Activated naive CD8-positive, alpha-beta T cell treated with anti-CD3 and anti-CD28 coated beads, Interleukin-2, amount 50 U/mL, for 16 hours (primary cell): ENCODE measurements at places on chromosomes 7 and 10.

DNA sequence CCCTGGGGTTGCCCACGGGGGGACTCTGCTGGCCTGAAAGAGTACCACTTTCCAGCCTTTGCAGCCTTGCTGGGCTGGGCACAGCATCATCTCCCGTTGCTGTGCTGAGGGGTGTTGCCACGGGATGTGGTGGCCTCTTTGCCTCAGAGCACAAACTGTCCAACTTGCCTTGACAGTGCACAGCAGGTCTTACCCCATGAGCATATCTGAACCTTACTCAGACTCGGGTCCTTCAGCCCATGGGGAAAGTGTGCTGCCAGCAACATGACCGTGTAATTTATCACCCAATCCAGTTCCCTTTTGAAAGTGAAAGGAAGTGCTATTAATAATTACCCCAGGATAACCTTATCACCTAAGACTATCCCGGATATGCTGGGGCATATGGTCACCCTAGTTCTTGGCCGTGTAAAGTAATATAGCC is 46.8 kb downstream of the TBXAS1 start:
- no peak for DNase-seq

DNA sequence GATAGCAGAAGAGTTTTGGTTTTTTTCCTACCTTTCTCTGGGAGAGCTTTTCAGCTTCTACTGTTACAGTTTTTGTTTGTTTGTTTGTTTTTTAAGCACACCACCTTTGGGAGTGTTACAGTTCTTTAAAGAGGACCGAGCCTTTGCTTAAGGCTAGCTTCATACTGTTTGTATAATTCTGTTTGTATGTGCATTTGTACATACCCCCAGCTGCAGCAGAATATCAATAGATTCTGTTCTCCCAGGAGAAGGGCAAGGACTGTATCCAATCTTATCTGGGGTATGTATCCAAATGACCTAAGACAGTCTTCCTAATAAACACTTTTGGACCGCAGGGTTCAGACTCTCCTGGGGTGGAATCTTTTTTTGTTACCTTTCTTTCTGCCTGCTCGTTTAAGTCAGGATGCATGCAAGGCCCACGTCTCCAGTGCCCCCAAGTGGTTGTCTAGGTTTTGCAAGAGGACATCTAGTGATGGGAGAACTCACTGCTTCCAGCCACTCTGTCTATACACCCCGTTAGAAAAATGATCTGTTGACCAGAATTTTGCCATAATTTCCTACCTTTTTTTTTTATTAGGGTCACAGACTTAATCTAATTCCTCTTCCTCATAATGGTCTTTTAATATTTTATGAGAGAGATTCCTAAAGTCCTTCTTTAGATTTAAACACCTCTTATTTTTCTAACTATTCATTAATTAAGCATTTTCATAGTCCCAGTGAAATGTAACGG is 23.9 kb downstream of the NRF1 start:
- peak; percentile 43 for DNase-seq

- DNase-seq, result no peak
Measured at GRCh38 chr10:48884179-48885045, 55.2 kb downstream of the LRRC18 start.

GRCh38 chr10:86632951-86633350 is 21.4 kb upstream of the OPN4 start:
- no peak for DNase-seq

GRCh38 chr10:103696411-103697145 is 158.8 kb downstream of the SH3PXD2A start:
- peak; percentile 27 for DNase-seq

GRCh38 chr10:128058106-128058749 is 68.0 kb downstream of the MKI67 start:
- no peak for DNase-seq

GRCh38 chr10:46540412-46541016 is 15.9 kb downstream of the GPRIN2 start:
- DNase-seq, result no peak

DNA sequence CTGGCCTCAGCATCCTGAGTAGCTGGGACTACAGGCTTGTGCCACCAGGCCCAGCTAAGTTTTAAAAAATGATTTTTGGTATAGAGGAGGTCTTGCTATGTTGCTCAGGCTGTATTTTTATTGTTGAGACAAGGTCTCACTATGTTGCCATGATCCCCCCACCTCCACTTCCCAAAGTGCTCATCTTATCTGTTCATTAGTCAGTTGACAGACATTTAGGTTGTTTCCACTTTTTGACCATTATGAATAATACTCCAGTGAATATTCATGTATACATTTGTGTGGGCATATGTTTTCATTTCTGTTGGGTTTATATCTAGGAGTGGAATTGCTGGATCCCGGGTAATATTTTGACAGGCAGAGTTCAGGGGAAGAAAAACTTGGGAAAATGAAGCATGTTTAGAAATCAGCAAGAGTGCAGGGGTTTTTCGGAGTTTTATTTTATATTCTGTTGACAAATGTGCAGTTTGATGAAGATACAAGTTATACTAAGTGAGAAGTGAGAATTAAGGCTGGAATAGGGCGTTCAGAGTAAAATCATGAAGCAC is 2.7 kb upstream of the SCD start:
- DNase-seq, result no peak

DNA sequence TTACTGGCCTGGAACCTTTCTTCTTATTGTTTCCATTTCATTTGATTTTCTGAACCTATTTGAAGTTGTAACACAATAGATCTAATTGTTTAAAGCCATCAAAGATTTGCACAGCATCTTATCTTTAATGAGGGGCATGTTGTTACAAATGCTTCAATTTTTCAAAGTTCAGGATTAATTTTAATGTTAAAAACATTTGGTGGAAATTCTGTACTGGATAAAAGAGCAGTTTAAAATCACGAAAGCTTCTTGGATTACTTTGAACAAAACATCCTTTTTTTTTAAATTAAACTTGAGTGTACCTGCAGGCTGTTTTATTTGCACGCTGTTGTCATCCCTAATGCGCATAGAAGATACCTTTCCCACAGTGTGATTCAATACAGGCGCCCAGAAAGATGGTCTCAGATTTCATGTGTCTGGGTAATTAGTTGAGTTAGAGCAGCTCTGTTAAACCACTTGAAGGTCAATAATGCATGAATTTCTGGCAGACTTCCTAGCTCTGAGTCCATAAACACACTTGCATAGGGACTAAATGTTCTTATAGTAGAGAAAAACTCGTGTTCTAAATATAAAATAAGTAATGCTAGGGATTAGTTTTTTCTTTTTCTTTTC is 29.3 kb upstream of the DDX50 start:
- DNase-seq, result no peak

GRCh38 chr10:3008518-3009195 is 58.7 kb upstream of the PFKP start:
- no peak for DNase-seq

- peak; percentile 72 for DNase-seq
Measured at GRCh38 chr10:101141616-101142532, 10.8 kb downstream of the TLX1 start.

GRCh38 chr7:47346377-47346914 is 235.5 kb downstream of the TNS3 start:
- DNase-seq, result no peak

DNA sequence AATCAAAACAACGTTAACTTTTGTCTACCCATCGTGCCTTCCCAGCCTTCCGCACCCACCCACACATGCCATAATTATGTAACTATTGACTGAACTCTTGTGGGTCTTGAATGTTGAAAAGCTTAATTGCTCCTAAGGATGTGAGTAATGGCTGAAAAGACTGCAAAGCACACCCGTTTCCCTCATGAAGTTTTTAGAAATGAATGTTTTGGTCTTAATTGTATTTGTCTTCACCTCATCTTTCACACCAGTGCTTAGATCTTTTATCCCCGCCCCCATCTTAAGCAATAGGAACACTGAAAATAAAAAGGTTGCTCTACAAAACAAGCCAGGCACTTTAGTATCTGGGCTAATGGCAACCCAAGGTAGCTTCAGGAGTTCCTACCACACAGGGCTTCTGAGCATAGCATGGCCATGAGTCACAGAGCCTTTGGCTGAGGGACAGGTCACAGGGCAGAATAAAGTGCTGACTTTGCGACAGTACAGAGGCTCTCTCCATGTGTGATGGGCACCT is 690.5 kb downstream of the PARD3 start:
- no peak for DNase-seq

DNA sequence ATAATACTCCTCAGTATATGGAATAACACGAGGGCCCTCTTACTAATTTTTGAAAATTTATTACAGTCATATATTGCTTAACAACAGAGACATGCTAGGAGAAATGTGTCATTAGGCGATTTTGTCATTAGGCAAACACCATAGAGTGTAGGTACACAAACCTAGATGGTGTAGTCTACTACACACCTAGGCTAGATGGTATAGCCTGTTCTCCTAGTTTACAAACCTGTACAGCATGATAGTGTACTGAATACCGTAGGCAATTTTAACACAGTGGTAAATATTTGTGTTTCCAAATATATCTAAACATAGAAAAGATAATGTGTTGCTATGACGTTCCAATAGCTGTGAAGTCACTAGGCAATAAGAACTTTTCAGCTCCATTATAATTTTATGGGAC is 12.8 kb downstream of the OR2F1 start:
- no peak for DNase-seq

DNA sequence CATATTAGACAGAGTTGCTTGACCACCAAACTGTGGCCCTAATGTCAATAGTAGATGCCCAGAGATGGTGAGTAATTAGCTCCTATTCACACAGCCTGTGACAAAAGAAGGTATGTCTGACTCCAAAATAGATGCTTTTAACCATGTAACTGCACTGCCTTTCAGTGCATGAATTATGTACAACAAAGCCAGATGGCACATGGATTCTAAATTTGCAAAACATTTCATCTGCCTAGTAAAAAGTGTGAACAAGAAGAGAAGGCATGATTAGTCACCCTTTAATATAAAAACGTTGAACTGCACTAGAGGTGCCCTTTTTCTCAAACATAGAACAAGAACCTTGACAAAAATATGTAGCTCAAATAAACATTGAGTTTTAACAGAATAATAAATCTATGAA is 35.5 kb upstream of the PTPRZ1 start:
- DNase-seq, result no peak

- DNase-seq, result no peak
Measured at GRCh38 chr10:1242975-1243374, 186.8 kb downstream of the WDR37 start.

DNA sequence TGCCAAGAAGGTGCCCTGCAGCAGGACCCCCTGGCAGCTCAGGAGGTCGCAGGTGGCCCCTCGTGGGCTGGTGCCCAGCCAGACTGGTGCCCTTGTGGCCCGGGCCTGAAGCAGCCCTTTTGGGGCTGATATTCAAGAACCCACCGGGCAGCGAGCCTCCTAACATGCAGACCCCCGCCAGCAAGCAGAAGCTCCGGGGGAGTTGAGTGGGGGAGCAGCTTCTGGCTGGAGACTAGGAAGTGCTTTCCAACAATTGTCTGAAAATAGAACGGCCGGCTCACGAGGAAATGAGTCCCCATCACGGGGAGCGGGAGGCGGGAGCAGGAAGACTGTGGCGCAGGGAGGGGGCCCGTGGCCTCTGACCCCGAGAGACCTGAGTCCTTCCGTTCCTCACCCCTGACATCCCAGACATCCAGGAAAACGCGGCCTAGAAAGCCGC is 9.5 kb upstream of the INTS1 start:
- no peak for DNase-seq

GRCh38 chr7:25965405-25966123 is 186.4 kb upstream of the NFE2L3 start:
- no peak for DNase-seq

- no peak for DNase-seq
Measured at GRCh38 chr7:22435720-22436119, 64.3 kb downstream of the STEAP1B start.

- no peak for DNase-seq
Measured at GRCh38 chr10:124072541-124072940, 20.9 kb downstream of the CHST15 start.

DNA sequence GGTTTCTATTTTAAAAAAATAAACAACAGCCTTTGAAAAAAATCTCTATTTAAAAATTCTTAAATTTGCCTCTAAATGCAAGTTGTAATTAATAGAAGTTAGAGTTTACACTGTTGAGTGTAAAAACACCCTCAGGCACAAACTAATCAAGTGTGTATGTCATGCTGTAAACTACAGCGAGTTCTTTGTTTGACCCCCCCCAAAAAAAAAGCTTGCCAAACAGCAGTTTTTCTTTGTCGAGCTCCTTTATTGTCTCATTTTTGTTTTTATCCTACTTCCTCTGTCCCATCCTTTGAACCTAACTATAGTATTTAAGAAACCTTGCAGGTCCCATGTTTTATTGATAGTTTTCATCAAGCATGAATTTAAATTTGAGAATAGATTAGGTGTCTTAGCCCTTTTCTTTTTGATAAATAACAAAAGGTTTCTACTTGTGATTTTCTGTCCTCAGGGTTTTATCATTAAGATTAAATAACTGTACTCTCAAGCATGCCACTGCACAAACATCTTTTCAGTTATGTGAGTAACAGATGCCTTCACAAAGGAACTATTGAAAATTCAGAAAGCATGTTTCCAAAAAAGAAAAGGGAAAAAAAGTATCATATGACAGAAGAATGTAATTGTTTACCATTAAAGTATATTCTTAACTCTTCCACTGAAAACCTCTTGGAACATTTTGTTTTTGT is 176.0 kb downstream of the ARID5B start:
- DNase-seq, result no peak
